ENCODE measurements at places on chromosomes 1 and 21.
A peak's percentile ranks its signal among the peaks of the same experiment; 100 is the strongest.

DNA sequence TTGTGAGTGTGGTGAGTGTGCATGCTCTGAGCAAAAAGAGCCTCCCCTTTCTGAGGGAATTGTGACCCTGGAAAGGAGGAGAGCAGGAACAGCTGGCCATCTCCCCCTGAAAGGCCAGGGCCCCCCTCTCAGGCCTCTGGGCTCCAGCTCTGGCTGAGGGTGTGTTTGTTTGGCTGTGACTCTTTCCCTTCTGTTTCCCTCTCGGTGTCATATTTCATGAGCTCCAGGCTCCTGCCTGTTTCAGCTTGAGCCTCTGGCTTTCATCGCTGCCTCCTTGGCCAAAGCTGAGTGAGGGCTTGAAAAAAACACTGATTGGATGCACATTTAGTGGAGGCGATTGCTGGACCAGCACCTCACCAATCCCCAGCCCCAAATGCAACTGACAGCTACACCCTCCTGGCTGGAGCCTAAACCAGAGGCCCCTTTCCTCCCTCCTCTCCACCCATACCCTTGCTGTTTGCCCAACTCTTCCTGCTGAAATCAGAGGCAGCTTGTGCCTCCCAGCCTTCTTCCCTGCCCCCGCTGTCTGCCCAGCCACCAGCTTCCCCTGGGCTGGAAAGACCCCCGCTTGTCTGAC is 64.1 kb downstream of the DDR2 start:
- peak; percentile 91 for DNase-seq

DNA sequence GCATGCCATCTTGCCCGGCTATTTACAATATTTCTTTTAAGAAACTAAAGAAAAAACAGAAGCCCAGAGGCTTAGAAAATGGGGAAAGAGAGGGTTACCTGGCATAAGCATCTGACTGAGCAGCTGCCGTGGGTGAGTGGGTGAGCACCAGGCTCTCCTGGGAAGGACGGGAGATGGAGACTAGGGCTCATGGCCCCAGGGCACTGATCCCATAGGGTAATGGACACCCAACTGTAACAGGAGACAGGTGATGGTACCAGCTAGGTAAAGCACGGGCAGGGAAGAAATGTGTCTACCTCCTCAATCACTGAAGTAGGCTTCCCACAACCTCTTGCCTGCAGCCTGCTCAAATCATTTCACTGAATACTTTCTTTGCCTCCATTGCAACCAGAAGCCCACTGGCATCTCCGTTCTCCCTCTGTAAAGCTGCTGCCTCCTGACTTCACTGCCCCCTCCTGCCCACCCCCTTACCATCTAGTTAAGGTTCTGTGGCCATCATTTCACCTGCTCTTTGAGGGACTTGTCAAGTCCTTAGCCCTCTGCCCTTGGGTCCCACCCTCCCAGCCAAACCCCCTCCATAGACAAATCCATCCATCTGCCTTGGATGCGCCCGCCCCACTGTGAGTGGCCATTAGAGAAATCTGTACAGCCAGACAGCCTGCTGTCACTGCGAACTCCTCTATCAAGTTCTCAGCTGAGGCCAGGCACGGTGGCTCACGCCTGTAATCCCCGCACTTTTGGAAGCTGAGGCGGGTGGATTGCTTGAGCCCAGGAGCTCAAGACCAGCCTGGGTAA is 6.2 kb downstream of the TMEM125 start:
- no peak for DNase-seq

DNA sequence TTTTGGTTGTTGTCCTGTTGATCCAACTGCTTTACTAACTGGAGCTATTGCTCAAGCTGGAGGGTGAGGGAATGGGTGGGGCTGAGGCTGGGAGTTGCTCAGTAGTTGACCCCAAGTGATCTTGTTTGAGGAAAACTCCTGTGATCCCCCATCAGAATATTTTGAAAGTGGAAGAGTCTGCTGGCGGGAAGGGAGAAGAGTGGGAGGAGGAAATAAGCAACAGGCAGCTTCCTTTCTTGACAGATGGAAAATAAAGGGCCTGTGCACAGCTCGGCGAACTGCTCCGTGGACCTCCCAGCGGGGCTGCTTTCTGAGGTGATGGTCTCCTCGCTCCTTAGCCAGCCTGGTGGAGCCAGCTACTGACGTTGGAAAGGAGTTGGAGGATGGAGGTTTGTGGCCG is 199.1 kb upstream of the LMO4 start:
- DNase-seq, result peak; percentile 44

DNA sequence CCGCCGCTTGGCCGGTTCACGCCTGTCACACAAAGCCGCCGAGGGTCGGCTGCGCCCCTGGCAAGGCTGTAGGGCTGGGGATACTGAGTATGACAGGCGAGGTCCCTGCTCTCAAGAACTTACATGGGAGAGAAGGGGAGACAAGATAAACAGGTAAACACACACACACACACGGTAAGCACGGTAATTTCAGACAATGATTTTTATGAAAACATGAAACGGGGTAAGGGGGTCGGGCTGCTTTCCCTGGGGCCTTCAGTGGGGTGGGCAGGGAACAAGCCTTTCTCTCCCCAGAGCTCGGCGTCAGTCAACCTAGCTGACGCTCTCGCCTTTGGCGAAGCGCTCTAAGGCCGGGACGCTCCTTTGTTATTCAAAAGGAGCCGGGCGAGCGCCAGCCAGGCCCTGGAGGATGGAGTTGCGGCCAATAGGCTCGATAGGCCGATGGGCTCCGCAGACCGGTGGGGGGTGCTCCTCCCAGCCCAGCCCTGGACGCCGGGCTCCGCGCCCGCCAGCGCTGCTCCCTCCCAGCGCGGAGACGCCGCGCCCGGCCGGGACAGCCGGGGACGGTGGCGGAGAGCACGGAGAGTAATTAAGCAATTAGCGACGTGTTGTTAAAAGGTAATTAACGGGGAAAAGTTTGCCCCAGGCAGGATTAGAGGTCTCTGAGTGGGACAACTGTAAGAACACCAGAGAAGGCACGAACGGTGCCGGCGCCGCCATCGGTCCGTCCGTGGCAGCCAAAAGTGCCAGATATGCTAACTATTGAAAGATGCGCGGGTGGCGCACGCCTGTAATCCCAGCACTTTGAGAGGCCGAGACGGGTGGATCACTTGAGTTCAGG is 950 bp upstream of the INKA2 start:
- peak; percentile 88 for DNase-seq

DNA sequence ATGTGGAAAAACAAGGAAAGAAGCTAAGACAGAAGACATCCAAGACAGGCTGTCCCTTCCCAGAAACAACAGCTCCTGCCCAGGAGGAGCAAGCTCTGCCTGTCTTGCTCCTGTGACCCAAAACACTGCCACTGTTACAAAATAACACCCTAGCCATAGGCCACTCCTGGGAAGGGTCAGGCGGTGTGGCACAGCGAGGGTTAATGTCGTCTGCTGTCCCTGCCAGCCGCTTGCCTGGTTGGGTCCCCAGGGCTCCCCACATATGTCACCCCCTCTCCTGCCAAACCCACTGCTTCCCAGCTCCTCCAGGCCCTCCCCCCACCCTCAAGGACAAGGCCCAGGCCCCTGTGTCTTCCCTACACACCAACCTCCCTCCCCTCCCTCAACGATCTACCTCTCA is 3.9 kb upstream of the NHLH1 start:
- no peak for DNase-seq

DNA sequence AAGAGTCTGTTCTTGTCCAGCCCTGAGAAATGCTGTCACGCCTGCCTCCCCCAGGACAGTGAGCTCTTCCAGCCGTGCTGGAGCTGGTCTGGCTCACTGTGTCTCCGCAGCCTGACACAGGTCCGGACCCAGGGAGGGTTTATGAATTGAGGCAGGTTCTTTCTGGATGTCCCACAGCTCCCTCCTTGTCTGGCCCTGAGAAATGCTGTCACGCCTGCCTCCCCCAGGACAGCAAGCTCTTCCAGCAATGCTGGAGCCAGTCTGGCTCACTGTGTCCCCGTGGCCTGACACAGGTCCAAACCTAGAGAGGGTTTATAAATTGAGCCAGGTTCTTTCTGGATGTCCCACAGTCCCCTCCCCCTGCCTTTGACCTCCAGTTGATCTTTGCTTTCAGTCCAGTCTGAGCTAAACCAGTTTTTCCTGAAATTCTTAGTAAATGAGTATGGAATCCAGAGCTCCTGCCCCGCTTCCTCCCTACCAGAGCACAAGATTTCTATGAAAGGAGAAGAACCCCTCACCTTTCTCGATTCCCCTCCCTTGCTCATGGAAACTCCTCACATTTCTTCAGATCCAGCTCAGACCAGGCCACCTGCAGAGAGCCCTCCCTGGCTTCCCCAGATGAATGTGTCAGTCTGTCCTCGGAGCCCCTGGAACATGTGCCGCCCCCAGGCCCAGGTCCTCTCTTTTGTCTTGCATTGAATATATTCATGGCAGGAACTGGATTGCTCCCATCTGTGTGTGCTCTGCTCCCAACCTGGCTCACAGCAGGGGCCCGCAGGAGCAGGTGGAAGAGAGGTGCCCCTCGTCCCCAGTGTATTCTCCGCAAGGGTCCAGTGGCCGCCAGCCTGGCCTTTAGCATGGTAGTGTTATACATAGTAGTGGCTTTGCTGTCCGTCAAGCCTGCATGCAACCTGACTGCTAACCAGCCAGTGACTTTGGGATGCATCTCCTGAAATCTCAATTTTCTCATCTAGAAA is 116.3 kb downstream of the EPHB2 start:
- peak; percentile 32 for DNase-seq

GRCh38 chr1:65650682-65651081 is 142.0 kb upstream of the PDE4B start:
- no peak for DNase-seq

DNA sequence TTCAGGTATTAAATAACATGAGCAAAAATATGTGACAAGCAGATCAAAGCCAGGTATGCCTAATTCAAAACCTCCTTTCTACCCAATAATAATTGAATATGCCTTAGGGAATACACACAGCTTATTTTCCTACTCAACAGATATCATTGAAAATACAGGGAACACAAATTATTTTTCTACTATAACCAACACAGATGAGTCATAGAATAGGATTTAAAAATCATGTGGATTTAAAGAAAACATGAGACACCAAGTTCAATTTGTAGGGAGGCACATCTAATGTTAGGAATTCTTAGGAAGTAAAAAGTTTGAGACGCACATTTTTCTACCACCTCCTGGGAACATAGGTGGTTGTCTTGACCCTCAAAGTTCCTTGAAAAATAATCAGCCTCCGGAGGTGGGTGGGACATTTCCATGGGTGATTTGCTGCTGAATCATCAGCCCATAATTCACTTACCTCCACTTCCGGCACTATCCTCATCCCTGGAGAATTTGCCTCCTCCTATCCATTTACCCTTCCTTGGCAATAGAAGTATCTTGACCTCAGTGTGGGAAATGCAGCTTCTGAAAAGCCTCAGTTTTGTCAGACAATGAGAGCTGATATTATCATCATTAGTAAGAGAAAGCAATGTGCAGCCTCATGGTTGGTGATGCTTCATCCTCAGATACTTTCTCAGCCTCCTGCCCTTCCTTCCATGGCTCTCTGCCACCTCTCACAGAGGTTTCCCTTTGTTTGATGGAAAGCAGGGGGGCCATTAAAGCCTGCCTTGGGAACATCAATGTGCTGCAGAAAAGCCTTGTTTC is 33.5 kb upstream of the RGS4 start:
- peak; percentile 96 for DNase-seq

- peak; percentile 28 for DNase-seq
These were observed 16.9 kb upstream of the RC3H1 start for GRCh38 chr1:174039027-174039426.

- no peak for DNase-seq
These were observed 138.6 kb downstream of the LMX1A start for GRCh38 chr1:165217958-165218357.

DNA sequence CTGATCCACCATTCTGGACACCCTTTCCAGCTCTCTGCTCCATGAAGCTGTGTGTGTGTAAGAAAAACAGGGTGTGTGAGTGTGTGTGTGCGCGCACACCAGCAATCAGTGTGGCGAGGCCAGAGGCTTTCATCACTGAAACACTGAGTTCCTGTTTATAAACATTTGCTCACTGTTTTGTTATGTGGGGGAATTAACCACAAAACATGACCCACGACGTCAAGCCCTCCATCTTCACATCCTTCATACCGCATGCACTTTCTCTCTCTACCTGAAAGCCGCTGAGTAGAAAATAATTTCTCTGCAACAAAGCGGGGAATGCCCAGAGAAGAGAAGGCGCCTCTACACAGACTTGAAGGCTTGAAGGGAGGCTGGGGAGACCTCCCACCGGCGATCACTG is 148.9 kb upstream of the IRF2BP2 start:
- no peak for DNase-seq

- DNase-seq, result no peak
These were observed 8.9 kb upstream of the CTSE start for GRCh38 chr1:206032380-206033140.

DNA sequence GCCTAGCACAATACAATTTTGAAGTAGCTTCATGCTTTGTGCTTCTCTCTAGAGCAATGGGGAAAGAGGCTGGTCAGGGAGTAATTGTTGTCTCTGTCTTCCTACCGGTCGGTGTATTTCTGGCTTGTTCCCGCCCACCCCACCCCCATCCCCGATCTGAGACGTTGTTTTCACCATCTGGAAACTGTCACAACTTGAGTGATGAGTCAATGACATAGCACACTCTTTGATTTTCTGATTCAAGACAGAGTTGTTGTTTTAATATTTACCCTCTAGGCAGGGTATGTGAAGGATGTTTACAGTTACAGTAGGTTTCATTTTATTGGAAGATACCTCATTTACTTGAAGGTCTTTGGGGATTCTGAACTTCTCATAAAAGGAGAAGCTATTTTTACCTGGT is 7.0 kb downstream of the IL12RB2 start:
- no peak for DNase-seq

DNA sequence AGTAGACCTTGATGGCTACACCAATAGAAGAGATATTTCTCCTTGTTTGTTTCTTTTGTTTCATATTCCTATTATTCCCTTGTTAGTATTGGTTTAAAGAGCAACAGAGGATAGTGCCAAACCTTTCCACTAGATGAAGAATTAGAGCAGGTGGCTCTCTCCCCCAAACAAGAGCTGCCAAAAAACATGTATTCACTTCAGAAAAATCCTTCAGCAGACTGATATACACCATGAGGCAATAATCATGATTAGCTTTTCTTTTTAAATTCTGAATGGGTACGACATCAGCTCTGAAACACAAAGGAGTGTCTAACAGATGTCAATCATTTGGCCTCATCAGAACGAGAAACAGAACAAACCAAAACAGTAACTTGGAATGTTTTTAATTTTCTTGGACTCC is 67.3 kb upstream of the MAP10 start:
- no peak for DNase-seq

GRCh38 chr1:24275510-24275909 is 43.6 kb upstream of the GRHL3 start:
- DNase-seq, result peak; percentile 65

DNA sequence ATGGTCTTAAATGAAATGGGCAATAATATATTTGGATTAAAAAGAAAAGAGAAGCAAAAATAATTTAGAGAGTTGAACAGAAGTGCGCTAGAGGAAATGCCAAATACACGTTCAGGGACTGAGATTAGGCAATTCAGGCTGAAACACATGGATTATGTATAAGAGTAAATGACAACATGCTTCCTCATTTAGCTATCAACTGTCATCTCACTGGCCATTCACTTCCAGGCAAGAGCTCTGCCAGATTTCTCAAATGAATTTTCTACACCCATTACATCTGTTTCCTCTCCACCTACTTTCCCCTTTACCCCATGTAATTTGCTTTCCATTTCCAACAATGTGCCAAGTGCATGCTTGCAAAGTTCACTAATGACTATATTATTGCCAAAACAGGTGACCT is 582.4 kb downstream of the LTN1 start:
- no peak for DNase-seq

- no peak for DNase-seq
These were observed 116.9 kb downstream of the HLCS start for GRCh38 chr21:36849461-36850105.

All from GM23248 (cell line).